ENCODE measurements at places on chromosomes 6 and 20.

GRCh38 chr6:5044866-5045265 lies 40.3 kb upstream of the PPP1R3G start:
- no peak for DNase-seq

DNA sequence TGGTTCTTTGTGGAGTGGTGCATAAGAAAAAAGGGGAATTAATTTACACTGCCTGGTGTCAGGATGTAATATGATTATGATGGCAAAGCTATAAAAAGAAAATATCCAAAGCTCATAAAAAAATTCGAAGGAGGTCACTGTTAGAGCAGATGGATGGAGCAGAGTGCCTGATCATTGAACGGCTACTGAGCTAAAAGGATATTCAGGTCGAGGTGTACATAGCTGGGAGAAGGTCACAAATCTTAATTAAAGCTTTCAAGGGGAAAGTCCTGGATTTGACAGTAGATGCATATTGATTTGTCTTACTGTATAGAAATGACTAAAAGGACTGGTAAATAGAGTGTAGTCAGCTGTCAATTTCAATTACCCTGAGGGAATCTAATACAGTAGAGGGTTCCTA lies 84.4 kb downstream of the PKIB start:
- DNase-seq: no peak

- DNase-seq: no peak
Observed at GRCh38 chr20:13819885-13820645, 35.2 kb downstream of the NDUFAF5 start.

DNA sequence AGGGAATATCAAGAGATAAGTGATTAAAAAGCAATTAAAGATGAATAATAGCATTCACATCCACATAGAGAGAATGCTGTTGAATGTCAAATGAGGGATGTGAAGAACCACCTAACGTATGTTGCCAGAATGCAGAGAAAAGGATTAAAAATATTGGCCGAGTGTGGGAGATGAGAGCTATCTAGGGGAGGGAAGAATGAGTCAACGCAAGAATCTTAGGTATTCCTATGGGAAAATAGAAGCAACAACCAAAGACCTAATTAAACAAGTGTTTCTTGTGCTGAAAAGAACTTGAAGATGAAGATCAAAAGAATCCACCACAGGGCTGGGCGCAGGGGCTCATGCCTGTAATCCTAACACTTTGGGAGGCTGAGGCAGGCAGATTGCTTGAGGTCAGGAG lies 12.2 kb upstream of the RSPH3 start:
- DNase-seq: no peak

GRCh38 chr6:125808060-125808459 lies 17.3 kb downstream of the NCOA7 start:
- no peak for DNase-seq

- DNase-seq: no peak
Observed at GRCh38 chr6:137105375-137105774, 60.6 kb upstream of the IL20RA start.

GRCh38 chr6:299104-299980 lies 7.1 kb downstream of the DUSP22 start:
- DNase-seq: no peak

- DNase-seq: no peak
Observed at GRCh38 chr20:12554426-12554825, 454.3 kb upstream of the SPTLC3 start.

GRCh38 chr6:100271202-100271601 lies 193.5 kb downstream of the SIM1 start:
- DNase-seq: no peak

DNA sequence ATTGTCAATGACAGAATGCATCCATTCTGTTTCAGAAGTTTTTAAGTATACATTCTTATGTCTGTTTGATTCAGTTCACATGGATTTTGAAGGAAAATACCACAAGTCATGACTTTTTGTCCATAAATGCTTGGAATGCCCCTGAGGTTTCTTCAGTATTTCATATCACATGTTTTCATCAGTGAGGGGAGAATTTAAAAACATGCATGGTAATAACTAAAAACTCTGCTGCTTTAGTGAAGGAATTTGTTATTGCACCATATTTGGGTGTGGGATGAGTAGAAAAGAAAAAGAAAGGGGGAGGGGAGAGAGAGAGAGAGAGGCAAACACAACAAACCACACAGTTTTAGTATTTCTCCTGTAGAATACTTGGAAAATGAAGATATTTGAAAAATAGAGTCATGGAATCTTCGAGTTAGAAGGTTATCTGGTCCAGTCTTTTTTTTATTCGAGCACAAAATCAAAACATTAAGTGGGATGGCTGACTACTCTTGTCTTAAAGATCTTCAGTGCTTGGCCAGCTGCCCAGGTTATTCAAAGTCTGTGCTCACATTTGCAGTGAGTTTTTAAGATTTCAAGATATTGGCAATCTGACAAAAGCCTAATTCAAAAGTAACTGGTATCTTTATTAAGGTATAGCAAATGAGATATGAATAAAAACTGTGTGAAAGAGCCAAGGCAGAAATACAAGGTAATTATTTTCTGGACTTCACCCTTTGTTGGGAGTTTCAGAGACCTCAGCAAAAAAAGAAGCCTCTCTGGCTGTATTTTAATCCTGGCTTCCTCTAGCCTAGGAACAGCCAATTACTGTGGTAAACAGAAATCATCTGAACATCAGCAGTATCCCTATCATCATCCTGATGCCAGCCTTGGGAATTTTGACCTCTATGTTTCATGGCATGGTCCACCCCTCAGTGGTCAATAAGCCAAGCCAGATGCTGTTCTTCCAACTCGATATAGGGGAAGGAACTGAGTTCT lies 687.9 kb upstream of the CITED2 start:
- peak; percentile 85 for DNase-seq

DNA sequence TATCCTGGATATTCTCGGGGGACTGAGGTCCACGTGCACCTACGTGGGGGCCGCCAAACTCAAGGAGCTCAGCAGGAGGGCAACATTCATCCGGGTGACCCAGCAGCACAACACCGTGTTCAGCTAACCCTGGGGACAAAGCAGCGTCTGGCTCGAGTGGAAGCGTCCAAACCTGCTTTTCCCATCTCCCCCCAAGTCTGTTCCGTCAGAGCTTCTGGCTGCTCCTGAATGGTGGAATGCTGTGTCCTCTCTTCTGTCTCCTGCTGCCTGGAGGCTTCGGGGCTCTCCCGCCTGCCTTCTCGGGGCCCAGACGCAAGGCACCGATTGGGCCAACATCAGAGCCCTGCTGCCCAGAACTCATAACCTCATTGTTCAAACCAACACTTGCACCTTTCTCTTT lies 56.7 kb downstream of the GMPR start:
- DNase-seq: no peak

- no peak for DNase-seq
Observed at GRCh38 chr6:160417146-160417545, 69.0 kb downstream of the SLC22A3 start.

DNA sequence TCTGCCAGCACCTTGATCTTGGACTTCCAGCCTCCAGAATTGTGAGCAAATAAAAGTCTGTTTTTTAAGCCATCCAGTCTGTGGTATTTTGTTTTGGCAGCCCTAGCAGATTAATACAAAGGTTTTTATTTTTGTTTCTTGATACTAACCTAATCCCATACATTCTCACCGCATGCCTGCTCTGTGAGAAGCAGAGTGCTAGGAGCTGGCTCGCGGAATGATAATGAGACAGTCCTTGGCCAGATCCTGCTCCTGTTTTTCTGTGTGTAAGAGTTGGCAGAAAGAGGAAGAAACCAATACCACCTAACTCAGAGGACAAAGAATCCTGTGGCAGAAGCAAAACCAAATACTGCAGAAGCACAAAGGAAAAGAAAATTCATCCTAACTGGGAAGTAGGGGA lies 82.6 kb downstream of the KIF16B start:
- DNase-seq: no peak

Data from RWPE2 (cell line).